ENCODE measurements at places on chromosomes 13 and 19.

- no peak for DNase-seq
Observed at GRCh38 chr19:14410091-14411051, 8.8 kb downstream of the DDX39A start.

- DNase-seq = no peak
Observed at GRCh38 chr19:53537121-53537520, 824 bp upstream of the ZNF331 start.

- no peak for DNase-seq
Observed at GRCh38 chr19:4977299-4978174, 8.6 kb downstream of the KDM4B start.

- no peak for DNase-seq
Observed at GRCh38 chr19:12162513-12162881, 399 bp upstream of the ZNF136 start.

Data from spinal cord (tissue), 10 donors.